ENCODE measurements at places on chromosomes 1 and 21.

DNA sequence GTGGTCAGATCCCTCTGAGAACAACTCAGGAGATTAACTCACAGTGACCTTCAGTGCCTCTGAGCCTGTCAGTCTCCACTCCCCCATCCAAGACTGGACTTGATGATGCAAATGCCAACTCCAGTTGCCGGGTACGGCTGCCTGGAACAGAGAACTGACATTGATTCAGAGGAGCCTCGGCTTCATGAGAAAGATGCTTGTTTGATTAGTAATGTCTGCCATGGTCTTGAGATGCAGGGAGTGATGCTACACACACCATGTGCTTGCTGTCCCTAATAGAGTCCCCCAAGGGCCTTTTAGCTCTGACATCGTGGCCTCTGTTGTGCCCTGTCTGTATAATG, 51.8 kb upstream of the LRP8 start:
- DNase-seq = no peak

- DNase-seq = no peak
These were observed 79.3 kb upstream of the LAMC2 start for GRCh38 chr1:183106746-183107145.

DNA sequence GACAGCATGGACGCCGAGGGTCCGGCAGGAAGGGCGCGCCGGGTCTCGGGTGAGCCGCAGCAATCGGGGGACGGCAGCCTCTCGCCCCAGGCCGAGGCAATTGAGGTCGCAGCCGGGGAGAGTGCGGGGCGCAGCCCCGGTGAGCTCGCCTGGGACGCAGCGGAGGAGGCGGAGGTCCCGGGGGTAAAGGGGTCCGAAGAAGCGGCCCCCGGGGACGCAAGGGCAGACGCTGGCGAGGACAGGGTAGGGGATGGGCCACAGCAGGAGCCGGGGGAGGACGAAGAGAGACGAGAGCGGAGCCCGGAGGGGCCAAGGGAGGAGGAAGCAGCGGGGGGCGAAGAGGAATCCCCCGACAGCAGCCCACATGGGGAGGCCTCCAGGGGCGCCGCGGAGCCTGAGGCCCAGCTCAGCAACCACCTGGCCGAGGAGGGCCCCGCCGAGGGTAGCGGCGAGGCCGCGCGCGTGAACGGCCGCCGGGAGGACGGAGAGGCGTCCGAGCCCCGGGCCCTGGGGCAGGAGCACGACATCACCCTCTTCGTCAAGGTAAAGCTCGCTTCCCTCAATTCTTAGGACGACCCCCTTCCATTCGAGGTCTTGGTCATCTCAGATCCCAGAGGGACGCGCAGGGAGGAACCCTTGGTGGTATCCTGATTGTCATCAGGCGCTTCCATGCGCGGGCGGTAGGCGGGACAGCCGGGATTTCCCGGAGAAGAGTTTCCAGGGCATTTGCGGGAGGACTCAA, 1.6 kb downstream of the CLIC6 start:
- DNase-seq = no peak

- DNase-seq = no peak
These were observed 15.4 kb upstream of the DDR2 start for GRCh38 chr1:162616848-162617247.

GRCh38 chr1:21337010-21337437, 46.8 kb upstream of the ECE1 start:
- DNase-seq = no peak

DNA sequence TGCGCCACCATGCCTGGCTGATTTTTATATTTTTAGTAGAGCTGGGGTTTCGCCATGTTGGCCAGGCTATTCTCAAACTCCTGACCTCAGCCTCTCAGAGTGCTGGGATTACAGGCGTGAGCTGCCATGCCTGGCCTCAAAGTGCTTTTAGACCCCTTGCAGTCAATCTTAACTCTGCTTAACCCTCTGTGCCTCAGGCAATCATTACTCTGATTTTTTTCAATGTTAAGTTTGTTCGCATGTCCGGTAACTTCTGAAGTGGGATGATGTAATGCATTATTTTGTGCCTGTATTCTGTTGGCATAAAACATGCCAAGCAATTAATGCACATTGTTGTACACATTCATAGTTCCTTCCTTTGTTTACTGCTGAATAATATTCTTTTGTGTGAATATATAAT, 18.6 kb downstream of the SMG7 start:
- no peak for DNase-seq

- no peak for DNase-seq
These were observed 50.0 kb downstream of the CLIC4 start for GRCh38 chr1:24795236-24795635.

DNA sequence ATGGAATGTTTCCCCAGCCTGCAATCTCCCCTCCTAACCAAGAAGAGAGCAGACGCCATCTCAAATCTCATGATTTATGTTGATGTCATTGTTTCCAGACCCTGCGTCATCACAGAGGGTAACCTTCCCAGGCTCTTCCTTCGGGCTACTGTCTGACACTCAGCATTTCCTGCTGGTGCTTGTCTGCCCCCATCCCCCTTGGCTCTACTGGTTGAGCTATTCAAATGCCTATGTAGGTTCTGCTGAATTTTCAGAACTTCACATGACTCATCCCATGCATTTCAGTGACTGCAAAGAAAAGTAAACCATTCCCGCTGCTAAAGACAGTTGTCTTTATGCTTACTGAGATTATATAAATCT, 24.8 kb upstream of the ITPKB start:
- no peak for DNase-seq

DNA sequence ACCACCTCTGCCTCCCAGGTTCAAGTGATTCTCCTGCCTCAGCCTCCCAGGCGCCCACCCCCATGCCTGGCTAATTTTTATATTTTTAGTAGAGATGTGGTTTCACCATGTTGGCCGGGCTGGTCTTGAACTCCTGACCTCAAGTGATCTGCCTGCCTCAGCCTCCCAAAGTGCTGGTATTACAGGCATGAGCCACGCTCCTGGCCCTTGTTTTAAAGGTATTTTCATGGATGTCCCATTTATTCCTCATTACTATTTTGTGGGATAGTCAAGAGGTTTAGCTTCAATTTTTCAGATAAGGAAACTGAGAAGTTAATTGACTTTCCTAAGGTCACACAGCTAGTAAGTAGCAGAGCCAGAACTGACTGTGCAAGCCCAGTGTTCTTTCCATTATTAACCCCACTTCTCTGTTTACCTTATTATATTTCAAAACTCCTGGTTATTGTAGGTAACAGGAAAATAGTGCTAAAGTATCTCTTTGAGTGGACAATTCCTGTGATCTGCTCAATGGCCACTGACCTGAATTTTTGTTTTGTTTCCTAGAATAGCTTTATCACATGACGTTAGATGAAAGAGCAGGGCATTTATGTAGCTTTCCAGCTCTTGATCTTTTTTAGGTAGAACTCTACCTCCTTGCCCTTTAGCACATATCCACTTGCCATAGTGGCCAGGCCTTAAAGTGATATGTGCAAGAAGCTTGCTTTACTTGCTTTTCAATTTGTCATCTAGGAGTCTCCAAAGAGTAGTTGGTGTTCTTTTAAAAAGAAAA, 13.6 kb downstream of the ZYG11B start:
- DNase-seq = no peak

DNA sequence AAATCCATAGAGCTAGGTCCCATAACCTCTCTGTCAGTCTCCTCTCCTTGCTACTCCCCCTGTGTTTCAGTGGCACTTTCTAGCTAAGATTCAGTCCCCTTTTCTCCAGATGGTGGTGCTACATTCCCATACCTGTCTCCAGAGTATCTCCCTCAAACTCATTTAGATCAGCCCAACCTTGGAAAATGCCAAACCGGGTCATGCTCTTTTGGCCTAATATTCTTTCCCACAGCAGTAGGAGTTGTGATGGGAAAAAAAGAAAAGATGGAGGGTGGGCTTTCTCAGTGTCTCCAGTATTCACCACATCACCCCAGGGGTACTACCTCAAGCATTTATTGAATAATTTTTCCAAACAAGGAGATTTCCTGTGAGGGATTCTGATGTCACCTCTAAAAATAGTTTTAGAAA, 3.2 kb upstream of the RXFP4 start:
- peak; percentile 58 for DNase-seq

- DNase-seq = no peak
These were observed 4.7 kb downstream of the LDLRAD2 start for GRCh38 chr1:21816602-21817302.

- no peak for DNase-seq
These were observed 12.1 kb upstream of the EPHA10 start for GRCh38 chr1:37776946-37777516.

DNA sequence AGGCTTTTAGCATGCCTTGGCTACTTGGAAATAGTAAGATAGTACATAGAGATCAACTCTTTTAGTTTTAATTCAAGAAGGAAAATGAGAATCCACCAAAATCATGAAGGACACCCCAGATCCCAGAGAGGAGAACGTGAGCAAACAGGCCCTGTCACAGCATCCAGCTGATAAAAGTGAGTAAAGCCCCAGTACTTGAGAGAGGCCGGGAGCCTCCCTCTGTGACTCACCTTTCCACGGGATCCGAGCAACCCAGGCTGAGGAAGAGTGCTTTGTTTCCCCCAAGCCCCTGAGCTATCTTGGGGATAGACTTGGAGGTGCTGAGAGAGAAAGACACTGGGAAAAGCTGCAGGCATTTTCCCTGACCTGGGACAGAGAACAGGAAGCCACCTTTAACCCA, 238.6 kb downstream of the DUSP10 start:
- DNase-seq = no peak

- DNase-seq = no peak
These were observed 33.5 kb upstream of the ITPKB start for GRCh38 chr1:226772446-226773139.

DNA sequence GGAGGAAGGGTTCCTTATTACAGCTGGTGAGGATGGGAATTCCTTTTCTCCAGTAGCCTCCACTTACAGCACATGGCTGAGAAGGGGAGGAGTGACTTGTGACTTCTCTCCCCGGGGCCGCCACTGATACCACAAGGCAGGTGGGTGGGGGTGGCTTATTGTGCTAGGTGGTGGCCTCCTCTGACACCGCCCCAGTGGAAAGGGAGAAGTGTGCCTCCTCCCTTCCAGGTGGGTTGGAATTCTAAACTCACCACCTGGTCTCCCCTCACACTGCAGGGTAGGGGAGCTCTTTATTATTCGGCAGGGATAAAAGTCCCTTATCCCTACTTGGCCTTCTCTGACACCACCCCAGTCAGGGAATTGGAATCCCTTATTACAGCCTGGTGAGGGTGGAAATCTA, 89.5 kb downstream of the CCDC30 start:
- DNase-seq = peak; percentile 65

GRCh38 chr21:32413015-32413504, 554 bp downstream of the EVA1C start:
- DNase-seq = no peak

- DNase-seq = peak; percentile 82
These were observed 2.5 kb upstream of the SAMD11 start for GRCh38 chr1:921011-921837.

DNA sequence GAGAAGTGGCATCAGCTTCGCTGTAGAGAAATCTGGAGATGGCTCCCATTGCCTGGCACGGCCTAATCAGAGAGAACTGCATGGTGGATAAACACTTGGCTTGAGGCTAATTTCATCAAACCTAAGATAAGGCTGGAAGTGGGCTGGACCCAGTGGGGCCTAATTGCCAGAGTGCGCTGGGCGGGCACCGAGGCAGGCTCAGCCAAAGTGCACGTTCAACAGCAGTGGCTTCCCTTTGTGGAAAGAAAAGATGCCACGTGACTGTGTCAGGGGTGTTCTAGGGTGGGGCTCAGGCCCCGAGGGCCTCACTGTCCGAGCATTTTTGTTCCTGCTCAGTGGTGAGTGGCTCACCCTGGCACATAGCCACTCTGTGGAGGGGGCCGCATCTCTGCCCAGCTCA, 5.8 kb downstream of the PLCH2 start:
- DNase-seq = no peak

DNA sequence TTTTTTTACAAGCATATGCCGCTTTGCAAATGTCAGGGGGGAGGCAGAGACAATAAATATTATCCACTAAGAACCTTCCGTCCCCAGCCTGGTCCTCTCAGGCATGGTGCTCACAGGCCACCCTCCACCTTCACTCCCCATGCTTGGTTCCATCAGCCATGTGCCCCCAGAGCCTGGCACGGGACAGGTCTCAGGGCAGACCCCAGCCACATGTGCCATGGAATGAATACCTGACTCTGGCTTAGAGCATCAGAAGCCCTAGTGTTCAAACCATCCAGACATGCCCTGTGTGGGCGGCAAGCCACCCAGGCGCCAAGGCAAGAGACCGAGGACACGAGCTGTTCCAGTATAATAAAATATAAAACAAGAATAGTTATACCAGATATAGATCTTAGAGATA, 5.4 kb downstream of the LSS start:
- DNase-seq = no peak

GRCh38 chr1:107817206-107817605, 147.8 kb downstream of the VAV3 start:
- no peak for DNase-seq

All from NCI-H2171 (cell line).